Glomerular endothelial cell (primary cell): ENCODE measurements at places on chromosomes 1 and 21. TPM values are rescaled to one million over a fixed set of nuclear protein-coding genes. Genes with fewer than 3 reads are reported as not detected.

SLC22A15 gene
- total RNA-seq, result under 0.01 and 0.10 TPM in 2 replicates

POU3F1 gene
- not detected in 2 replicates for total RNA-seq

FNDC5 gene
- total RNA-seq, result 0.99 TPM in 1 of 2 replicates, not detected in the other

FCRLA gene
- 0.92 TPM in 1 of 2 replicates, not detected in the other for total RNA-seq

GREM2 gene
- total RNA-seq, result not detected in 2 replicates

DNA sequence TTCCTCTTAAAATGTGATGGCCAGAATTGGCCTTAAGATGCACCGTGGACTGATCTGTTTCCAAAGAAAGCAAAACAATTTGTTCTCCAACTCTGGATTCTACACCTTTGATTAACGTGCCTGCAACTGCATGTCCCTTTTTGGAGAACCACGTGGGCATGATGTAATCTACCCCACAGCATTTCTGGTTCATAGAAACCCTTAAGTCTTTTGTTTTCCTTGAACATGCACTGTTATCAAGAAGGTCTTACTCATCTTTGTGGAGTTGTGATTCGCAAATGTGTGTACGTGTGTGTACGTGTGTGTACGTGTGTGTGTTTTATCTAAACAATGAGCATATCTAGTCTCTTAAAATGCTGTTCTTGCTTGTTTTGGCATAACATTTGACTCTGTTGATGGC is 57.8 kb downstream of the LPAR3 start:
- DNase-seq, result no peak

DNA sequence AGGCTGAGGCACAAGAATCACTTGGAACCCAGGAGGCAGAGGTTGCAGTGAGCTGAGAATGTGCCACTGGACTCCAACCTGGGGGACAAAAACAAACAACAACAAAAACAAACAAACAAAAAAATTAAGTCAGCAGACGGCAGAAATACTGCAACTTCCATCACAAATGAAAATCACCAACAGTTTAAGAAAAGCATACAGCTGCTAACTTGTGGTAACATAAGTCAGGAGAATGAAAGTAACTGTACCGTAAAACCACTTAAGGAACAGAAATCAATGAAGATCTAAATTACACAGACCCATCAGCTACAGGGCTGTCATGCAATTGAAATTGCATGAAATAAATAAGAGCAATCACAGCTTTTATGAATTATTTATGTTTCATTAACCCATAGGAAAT is 25.0 kb downstream of the MCOLN2 start:
- DNase-seq, result no peak

GRCh38 chr1:52667984-52668383 is 30.2 kb downstream of the COA7 start:
- no peak for DNase-seq

- no peak for DNase-seq
Measured at GRCh38 chr21:35502821-35503220, 453.7 kb upstream of the RUNX1 start.
